ENCODE measurements at places on chromosomes 12 and 14.

GRCh38 chr12:123104809-123105208, 46.1 kb downstream of the PITPNM2 start:
- no peak for DNase-seq

DNA sequence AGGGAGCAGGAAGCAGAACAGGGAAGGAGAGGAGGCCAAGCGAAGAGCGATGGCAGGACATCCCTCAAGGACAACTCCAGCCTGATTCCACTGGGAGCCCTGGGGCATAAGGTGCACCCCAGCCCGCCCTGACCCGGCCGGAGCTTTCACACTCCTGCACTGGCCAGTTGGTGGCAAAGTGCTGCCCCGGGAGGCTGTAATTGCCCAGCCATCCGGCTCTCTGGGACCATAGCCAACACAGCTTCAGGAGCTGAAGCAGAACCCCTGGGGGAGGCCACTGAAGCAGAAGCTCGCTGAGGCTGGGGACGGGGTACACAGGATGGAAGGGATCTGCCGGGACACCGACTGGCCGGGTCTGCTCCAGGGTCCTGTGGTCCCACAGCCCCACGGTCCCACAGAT, 41.9 kb upstream of the BEGAIN start:
- DNase-seq: no peak

GRCh38 chr12:90250766-90251165, 542.1 kb upstream of the ATP2B1 start:
- no peak for DNase-seq

- no peak for DNase-seq
These were observed 1.0 kb downstream of the CD69 start for GRCh38 chr12:9759694-9760093.

GRCh38 chr12:104248444-104248843, 32.9 kb downstream of the TXNRD1 start:
- no peak for DNase-seq

Data from RCC 7860 (cell line).